ENCODE measurements at places on chromosomes 2 and 18.

GRCh38 chr2:149904352-149905175 lies 317.0 kb upstream of the MMADHC start:
- no peak for DNase-seq

- no peak for DNase-seq
Observed at GRCh38 chr18:36298126-36298741, 721 bp downstream of the FHOD3 start.

DNA sequence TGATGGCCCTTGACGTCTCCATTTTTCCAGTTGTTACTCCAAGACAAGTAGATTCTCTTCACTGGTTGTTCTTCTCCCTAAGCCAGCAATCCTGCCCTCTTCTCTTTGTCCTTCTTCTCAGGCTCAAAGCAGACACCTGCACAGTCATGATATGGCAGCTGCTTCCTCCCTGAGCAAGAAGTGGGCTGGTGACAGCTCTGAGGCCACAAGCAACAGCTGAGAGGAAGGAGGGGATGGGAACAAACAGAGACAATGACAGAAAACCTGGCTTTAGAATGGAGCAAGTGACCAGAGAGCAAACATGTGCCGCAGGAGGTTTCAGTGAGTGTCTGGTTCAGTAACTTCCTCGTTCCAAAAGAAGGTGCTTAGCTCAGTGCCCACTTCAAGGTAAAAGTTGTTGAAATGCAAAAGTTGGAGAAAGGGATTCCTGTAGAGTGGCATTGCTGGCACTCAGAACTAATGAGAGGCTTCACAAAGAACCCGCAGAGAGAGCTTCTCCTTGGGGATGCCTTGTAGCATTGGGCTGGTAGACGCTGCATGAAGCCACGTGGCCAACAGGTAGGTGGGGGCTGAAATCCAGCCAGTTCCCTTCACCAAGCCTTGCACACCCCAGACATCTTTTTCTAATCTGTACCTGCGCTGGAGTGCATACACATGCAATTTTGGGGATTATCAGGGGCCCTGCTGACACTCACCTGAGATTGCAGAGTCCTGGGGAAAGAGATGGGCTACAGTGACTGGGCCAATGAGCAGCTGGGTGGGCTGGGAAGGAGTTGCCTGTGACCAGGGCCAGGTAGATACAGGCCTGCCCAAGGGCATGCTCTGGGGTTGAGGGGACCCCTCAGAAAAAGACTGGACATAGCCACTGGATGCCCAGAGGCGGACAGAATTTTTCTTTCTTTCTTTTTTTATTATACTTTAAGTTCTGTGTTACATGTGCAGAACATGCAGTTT lies 153.3 kb upstream of the RAB12 start:
- DNase-seq, result no peak

DNA sequence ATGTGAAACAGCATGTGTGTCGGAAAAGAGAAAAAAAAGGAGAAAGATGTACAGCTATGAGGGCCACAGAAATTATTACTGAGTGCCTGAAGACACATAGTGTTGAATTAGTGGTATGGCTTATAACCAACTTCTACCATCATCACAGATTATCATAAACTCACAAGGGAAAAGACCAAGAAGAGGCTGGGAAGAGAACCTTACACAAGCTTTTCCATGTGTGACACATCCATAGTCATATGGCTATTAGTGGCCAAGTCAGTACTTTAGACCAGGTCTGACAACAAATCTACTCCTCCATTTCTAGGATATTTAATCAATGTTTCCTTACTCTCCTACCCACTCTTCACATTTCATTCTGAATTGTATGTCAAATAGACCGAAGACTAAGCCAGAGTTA lies 3.5 kb upstream of the GALNT5 start:
- no peak for DNase-seq

GRCh38 chr2:241774419-241775222 lies 2.0 kb upstream of the GAL3ST2 start:
- DNase-seq, result no peak

GRCh38 chr2:25078170-25079049 lies 36.5 kb downstream of the EFR3B start:
- DNase-seq, result no peak

- no peak for DNase-seq
Observed at GRCh38 chr2:234960175-234961088, 8.6 kb downstream of the SH3BP4 start.

GRCh38 chr2:238943338-238944067 lies 95.6 kb downstream of the TWIST2 start:
- no peak for DNase-seq

DNA sequence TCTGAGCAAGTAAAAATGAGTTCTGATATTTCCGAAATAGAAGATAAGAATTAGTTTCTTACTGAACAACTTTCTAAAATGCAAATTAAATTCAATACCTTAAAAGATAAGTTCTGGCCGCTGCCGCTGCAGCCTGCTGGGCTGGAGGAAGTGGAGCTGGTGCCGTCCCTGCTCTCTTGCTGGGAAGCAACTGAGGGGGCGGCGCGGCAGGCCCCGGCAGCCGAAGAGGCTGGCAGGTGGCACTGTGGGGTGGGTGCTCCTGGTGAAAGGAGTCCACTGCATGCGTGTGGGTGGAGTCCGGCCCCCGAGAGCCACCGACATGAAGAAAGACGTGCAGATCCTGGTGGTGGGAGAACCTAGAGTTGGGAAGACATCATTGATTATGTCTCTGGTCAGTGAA lies 89.5 kb upstream of the ZNF519 start:
- no peak for DNase-seq

DNA sequence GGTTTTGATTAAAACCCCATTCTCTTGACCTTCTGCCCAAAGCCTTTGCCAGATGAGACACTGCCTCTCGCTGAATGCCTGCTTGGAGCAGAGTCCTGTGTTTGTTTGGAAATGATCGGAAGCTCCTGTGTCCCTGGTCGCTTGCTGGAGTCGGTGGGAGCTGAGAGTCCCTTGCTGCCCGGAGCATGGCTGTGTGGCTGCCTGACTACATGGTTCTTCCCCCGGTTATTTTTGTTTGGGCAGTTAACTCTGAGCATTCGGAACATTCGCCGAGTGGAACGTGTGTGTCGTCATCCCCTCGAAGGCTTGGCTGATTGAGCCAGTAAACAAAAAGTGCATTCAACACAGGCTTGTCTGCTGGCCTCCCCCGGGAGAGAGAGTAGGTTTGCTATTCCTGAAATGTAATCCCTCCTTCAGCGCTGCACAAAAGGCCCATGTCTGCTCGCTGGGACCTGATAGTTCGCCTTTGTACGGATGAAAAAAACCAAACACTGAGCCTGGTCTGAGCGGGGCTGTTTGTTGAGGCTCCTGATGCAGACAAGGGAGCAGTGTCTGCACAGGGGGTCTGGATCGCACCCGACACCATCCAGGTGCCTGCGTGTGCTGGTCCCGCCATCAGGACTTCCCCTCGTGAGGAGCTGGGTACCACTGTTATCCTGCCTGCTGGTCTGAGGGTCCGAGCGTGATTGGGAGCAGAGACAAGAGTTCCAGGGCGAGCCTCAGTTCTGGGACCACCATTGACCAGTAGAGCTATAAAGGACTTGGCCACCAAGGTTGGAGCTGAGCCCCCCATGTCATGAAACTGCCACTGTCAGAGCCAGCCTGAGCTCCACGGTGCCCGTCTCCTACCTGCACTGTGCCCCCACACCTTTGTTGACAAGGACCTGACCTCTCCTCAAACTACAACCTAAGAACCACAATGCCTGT lies 83.8 kb downstream of the AGAP1 start:
- no peak for DNase-seq

DNA sequence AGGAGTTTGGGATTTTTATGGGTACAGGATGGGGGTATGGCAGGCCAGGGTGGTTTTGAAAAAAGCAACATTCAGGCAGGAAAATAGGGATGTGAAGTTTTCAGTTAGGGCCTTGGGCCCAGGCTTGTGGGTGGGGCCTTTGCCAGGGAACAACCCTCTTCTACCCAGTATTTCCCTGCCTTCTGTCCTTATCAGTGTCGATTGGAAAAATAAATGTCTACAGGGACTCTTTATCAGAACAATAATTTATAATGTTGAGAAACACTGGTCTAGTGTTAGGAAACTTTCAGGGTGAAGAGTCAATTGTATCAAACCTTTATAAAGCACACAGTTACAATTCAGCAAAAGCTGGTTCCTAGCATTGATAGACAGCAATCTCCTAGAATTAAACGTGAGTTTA lies 214.1 kb upstream of the NABP1 start:
- DNase-seq, result no peak

DNA sequence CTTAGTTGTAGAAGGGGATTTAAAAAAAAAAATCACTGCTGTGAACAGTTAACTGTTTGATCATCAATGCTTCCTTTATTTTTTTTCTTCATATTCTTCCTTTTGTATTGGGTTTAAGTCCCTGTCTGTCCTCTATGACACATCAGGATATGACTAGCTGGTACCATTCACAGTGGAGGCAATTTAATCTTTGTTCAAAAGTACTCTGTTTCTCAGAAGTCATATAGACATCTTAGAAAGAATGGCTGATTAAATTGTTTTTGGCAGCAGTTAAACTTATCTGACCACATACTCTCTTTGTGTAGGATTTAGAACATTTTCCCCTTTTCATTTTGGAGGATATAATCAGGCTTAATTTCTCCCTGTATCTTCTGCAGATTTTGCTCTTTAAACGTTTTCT lies 807.8 kb upstream of the CDH2 start:
- no peak for DNase-seq

DNA sequence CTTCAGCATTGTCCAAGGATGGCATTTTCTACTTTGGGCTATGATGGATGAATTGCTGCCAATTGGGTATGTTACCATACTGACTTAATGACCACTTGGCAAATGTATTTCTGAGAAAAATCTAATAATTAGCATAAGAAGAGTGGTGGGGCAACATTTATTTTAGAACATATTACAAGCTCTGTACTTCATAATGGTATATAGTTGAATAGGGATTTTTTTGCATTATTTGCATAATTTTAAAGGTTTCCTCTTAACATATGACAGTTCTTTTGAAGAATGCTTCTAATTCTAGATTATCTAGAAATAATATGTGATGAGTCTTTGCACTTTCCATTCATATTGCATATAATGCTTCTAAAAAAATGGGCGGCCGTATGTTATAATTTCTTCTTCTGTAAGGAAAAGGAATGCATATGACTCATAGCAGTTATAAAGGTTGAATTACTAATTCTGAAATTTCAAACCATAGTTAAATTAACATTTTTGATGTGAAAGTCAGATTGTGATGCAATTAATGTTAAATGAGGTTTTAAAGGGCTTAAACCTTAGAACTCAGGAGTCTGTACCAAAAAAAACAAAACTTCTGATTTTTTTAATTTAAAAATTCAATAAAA lies 1652.3 kb upstream of the SLC39A10 start:
- DNase-seq, result no peak

GRCh38 chr2:112110966-112111365 lies 27.2 kb upstream of the FBLN7 start:
- no peak for DNase-seq

GRCh38 chr18:28689588-28689987 lies 512.7 kb upstream of the CDH2 start:
- no peak for DNase-seq

- DNase-seq, result no peak
Observed at GRCh38 chr2:144154205-144154604, 365.7 kb downstream of the ZEB2 start.

- DNase-seq, result no peak
Observed at GRCh38 chr2:224570328-224570993, 14.7 kb downstream of the CUL3 start.

DNA sequence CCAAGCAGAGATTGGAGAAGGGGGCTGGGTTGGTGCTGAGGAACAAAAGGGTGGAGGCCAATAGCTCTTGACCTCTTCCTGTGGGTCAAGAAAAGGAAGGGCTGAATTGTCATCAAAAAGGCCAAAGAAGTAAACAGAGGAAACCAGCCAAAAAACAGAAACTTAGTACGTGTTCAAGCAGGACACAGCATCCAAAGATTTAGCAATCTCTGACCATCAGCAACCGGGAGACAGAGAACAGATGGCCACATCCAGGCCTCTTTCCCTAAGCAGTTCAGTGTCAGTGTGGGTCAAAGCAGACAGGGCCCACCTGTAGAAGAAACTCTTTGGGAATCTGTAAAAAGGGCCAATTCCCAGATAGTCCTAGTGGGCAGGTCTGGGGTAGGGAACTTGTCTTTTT lies 2.9 kb downstream of the DNPEP start:
- no peak for DNase-seq

DNA sequence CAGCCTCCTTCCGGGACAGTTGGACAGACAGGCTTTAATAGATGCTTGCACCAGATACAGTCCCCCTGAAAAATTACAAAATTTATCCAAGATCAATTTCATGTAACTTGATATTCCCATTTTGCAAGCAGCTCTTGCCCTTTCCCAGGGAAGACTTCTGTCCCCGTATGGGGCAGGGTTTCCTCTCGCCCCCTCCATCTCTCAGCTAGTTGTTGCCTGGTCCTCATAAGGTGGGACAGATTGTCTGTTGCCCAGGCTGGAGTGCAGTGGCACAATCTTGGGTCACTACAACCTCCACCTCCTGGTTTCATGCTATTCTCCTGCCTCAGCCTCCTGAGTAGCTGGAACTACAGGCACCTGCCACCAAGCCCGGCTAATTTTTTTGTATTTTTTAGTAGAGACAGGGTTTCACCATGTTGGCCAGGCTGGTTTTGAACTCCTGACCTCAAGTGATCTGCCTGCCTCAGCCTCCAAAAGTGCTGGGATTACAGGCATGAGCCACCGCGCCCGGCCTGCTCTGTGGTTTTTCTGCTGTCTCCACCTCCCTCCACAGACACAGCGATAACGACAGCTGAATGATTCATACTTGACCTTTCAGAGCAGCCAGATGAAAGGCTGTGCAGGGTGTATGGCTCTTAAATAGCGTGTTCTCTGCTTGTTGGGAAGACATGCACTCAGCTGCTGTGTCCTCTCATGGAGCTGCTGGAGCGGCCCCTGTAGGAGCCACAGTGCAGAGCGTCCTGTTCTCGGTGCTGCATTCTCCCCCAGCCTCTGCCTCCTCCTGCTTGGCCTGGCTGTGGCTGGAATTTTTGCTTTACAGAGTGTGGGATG lies 61.4 kb downstream of the TTC39C start:
- peak; percentile 7 for DNase-seq

GRCh38 chr2:167342769-167343168 lies 454.5 kb downstream of the XIRP2 start:
- DNase-seq, result no peak

GRCh38 chr2:18396329-18397010 lies 164.0 kb downstream of the RDH14 start:
- DNase-seq, result no peak

DNA sequence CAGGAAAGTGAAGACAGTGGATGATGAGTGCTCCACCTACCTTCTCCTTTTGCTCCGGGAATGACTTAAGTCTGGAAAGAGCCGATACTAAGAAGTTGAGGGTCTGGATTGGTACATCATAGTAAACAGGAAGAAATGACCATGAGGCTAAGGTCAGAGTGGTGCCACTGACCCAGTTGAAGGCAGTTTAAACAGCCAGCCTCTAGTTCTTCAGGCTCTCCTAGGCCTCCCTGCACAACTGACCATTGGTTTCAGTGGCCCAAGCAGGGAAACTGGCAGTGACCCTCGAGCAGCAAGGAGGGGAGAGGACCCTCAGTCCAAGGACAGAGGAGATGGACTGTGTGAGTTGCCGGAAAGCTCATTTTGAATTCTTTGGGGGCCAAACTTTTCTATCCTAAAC lies 119.1 kb downstream of the MAP4K4 start:
- DNase-seq, result no peak

GRCh38 chr2:26582890-26583289 lies 58.3 kb downstream of the CIB4 start:
- DNase-seq, result no peak

GRCh38 chr2:19801367-19802080 lies 100.3 kb downstream of the TTC32 start:
- DNase-seq, result no peak

Measured in NK-92 treated with Interleukin-12 subunit alpha and Interleukin-12 subunit beta, amount 100 ng/mL, for 24 hours (cell line).